Dermis microvascular lymphatic vessel endothelial cell (primary cell): ENCODE measurements at places on chromosomes 16 and 17. TPM values are rescaled to one million over a fixed set of nuclear protein-coding genes. Genes with fewer than 3 reads are reported as not detected.
A peak's percentile ranks its signal among the peaks of the same experiment; 100 is the strongest.

- DNase-seq = no peak
Observed at GRCh38 chr16:85543536-85543935, 69.6 kb upstream of the GSE1 start.

DNA sequence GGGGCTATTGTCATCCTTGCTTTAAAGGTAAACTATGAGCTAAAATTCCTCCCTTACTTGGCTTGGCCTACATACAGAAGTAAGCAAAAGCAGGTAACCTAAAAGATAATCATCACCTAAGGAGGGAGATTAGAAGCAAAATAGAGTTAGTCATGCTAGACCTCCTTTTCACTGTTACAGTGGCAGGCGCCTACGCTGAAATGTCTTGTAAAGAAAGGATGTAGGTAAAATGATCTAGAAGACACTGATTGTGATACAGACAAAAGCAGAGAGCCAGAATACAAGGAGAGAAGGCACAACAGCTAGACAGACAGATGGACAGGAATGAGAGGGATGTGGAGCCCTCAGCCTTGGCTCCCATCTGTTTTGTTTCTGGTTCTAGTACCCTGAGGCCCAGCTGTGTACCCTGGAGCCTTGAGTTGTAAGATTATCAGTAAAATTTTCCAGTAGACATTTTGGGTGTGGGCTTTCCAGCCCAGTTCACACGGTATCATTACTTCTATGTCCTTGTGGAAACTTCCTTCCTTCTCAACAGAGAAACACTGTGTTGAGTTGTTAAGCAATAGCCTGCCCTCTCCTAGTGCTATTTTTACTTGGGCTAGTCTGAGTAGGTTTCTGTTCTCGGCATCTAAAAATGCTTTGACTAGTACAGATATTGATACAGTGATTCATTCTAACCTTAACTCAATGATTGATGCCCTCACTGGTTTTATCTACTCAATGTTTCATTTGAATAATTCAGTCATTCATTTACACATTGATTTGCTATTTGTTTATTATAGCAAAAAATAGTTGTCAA lies 7.7 kb upstream of the C16orf78 start:
- DNase-seq = no peak

- DNase-seq = peak; percentile 97
Observed at GRCh38 chr17:31596382-31597323, 205.2 kb downstream of the RAB11FIP4 start.

- DNase-seq = no peak
Observed at GRCh38 chr17:7243453-7243729, 1.1 kb upstream of the GABARAP start.

GRCh38 chr17:882827-883585 lies 96.6 kb downstream of the NXN start:
- DNase-seq = no peak

GRCh38 chr17:19390951-19391350 lies 4.0 kb upstream of the MFAP4 start:
- no peak for DNase-seq

Gene DNAJC7
- total RNA-seq = 56.9 and 59.8 TPM in 2 replicates

- DNase-seq = no peak
Observed at GRCh38 chr16:25691519-25692091, at the start of gene HS3ST4. HS3ST4 (plus strand) TSS chr16:25691959.

DNA sequence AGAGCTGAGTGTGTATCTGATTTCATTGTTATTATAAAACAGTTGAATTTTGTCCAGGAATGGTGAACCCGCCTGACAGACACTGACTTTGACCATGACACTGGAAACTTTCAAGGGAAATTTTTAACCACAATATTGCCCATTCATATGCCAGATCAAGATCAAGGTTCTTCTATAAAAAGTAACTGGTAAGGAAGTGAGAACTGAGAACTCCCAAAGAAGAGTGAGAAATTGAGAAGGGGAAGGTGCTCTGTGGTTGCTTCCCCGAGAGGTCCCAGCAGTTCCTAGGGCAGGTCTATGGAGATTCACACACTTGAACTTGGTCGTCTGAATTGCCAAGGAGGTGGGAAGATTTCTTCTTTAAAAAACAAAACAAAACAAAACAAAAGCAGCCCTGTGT lies 27.3 kb downstream of the SLC6A4 start:
- DNase-seq = no peak

Gene SECTM1
- total RNA-seq = 0.26 and 1.9 TPM in 2 replicates
